ENCODE measurements at places on chromosomes 13 and 19.

- no peak for DNase-seq
These were observed 160.8 kb upstream of the SERP2 start for GRCh38 chr13:44212633-44213396.

DNA sequence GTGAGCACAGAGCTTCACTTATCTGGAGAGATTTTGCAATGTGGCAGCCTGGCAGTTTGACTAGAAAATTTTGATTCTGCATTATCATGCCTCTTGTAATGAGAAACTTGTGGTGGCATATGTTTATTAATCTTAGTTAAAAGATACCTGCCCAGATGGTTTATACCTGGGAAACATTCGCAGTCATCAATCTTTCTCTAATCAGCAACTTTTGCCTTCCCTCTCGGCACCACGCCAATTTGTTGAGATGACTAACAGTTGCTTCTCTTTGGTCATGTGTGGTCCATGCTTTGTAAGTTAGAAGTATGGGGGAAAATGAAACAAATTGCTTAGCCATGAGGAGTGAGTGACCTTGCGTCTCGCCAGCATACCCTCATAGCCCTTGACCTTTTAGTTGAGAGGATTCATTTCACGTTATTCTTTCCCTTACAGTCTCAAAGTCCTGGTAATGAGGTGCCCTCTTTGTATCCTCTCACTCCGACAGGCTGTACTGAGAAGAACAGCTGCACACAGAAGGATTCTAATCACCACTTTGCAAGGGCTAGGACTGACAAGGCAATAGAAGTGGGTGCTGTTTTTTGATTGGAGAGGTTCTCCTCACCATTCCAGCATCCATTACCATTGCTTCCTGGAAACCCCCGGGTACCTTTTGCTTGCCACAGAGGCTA lies 201.4 kb downstream of the OXGR1 start:
- no peak for DNase-seq

GRCh38 chr19:10669246-10669645 lies 15.1 kb downstream of the ILF3 start:
- no peak for DNase-seq

DNA sequence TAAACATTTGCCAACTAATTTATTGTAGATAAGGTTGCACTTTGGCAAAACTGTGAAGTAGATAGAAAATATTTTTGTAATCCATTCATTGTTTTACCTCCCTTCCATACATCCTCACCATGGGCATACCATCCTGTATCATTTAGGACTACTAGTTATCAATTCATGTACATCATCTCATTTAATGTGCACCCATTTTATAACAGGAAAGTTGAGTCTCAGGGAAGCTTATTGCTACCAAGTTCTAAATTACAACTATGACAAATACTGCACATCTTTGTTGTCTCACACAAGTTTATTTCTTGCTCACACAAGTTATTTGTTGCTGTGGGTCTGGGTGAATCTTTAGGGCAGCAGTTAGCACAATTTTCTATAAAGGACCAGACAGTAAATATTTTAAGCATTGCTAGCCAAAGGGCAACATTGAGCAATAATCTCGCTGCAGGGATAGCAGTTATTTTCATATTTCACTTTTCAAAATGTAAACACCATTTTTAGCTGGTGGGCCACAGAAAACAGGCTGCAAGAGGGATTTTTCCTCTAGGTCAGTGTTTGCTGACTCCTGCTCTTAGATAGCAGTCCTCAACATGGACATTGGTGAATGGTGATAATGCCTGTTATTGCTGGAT lies 276.5 kb downstream of the GPC6 start:
- DNase-seq, result no peak

GRCh38 chr19:42465827-42466280 lies 23.1 kb upstream of the CXCL17 start:
- no peak for DNase-seq

DNA sequence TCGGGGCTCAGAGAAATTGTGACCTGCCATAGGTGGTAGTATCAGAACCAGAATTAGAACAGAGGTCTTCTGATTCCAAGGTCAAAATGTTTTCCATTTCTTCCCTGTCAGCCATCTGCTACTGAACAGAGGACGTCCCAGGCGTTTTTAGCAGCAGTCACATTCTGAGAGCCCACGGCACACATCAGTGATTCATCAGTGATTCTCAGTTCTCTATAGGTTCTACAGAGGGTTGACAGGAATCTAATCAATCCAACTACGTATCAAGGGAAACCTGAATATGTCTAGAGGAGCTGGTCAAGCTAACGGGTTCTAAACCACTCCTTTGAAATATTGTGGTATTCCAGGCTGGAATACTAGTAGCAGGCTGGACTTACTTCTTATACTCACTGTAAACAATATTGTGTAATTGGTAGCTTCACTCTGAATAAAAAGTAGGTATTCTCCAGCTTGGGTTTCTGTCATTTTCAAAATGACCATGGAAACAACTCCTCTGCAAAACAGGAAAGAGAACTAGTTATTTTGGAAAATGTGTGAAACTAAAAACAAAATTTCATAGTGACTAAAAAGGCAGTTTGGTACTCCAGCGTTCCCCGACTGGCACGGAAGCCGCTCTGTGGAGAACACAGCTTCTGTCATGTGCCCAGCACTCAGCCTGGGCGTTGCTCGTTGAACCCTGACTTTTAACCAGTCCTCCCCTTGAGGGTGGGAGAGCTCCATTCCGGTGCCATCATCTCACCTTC lies 43.2 kb downstream of the FLT3 start:
- no peak for DNase-seq

DNA sequence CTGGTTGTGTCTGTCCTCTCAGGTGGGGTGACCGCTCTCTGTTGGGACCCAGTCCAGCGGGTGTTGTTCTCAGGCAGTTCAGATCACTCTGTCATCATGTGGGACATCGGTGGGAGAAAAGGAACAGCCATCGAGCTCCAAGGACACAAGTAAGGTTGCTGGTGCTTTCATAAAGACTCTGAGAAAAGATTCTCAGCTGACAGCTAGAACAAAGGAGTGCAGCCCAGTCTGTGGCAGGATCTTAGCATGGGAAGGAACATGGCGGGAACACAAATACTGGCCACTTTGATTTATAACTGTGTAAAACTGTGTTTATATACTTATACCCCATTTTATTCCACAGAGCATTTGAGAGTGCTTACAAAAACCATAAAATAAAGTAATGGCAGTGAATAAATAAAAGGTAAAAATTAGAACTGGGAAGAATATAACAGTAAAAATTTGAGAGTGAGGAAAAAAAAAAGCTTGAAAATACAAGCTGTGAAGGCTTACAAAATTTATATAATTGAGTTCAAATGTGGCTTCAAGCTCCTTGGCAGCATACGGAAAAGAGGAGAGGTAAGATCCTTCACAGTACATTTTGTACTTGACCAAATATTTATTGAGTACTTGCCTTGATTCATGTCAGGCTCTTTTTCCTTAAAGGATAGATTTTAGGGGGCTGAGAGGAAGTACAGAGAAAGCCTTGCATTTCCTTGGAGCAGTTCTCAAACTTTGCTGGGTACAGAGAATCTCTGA lies 64.8 kb downstream of the DHRS12 start:
- DNase-seq, result no peak

GRCh38 chr19:18606281-18607225 lies at the start of gene CRLF1:
Gene CRLF1 (minus strand): TSS chr19:18606799. CDS start chr19:18606656, 143 bp downstream.
- no peak for DNase-seq

- peak; percentile 52 for DNase-seq
These were observed 1.1 kb downstream of the MAB21L1 start for GRCh38 chr13:35475212-35475959.

- DNase-seq, result no peak
These were observed 16.6 kb upstream of the LRP3 start for GRCh38 chr19:33177417-33177979.

DNA sequence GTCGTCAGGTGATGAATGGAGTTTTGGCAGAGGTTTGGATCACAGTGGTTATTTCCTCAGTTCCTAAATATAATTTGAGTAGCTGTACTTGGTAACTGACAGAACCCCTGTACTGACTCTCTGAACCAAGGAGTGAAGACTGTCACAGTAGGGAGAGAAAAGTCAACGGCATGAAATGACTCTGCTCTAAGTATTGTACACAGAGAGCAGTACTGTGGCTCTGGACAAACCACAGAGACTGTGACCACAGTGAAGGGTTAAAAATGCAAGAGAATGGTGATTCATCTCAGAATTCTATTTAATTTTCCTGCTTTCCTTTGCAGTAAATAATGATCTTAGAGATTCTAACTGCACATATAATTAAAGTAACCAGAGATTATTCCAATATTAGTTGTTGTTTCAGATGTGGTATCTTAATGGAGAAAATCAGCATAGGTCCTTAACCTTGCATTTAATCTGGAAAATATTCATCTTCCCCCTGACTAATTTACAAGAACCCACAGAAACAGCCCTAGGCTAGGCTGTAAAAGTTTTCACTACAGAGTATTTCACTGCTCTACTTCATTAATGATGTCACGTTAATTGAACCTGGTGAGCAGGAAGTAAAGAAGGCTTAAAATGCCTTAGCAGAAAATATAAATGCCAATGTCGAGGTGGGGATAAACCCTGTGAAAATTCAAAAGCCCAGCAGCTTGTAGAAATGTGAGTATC lies 221.9 kb downstream of the LIG4 start:
- DNase-seq, result no peak

GRCh38 chr13:45928843-45929242 lies 77.3 kb upstream of the SIAH3 start:
- no peak for DNase-seq

- no peak for DNase-seq
These were observed 201.9 kb downstream of the KCTD12 start for GRCh38 chr13:76684336-76684735.

DNA sequence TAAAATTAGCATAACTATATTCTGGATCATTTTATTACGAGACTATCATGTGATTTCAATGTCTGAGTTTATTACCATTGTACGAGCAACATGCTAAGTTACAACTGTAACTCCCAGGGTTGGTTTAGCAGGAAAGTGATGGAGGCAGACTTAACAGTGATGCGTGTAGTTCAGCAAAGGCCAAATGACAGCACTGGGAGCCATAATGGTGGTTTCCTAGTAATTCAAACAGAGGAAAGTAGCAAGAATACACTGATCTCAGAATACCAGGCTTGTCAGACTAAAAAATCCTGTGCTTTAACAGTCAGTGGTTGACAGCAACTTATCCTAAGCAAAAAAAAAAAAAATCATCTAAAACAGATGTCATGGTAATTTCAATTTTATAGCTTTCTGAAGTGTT lies 229.6 kb downstream of the KLF12 start:
- DNase-seq, result no peak

DNA sequence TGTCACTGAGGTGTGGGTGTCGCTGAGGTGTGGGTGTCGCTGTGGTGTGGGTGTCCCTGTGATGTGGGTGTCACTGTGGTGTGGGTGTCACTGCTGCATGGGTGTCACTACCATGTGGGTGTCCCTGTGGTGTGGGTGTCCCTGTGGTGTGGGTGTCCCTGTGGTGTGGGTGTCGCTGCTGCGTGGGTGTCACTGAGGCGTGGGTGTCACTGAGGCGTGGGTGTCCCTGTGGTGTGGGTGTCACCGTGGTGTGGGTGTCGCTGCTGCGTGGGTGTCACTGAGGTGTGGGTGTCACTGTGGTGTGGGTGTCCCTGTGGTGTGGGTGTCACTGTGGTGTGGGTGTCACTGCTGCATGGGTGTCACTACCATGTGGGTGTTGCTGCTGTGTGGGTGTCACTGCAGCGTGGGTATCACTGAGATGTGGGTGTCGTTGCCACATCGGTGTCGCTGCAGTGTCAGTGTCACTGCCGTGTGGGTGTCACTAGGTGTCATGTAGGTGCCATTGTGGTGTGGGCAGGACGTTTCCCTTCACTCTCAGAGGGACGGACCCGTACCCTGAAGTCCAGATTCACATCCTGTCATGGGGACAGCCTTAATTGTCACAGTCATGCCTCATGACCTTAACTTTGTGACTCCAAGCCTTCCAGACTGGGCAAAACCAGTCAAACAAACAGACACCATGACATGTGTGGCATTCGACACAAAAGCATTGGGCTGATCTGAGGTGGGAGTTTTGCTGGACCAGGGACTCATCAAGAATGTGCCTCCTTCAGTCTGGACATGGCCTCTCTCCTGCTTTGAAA lies 12.7 kb upstream of the GAS6 start:
- DNase-seq, result no peak

- no peak for DNase-seq
These were observed 51.7 kb downstream of the RXFP2 start for GRCh38 chr13:31790992-31791391.

- DNase-seq, result peak; percentile 93
These were observed 459 bp downstream of the MIDN start for GRCh38 chr19:1248786-1249297.

GRCh38 chr19:51022526-51022925 lies 3.0 kb upstream of the KLK10 start:
- no peak for DNase-seq

- no peak for DNase-seq
These were observed 2.9 kb downstream of the CYP2S1 start for GRCh38 chr19:41195675-41196497.

GRCh38 chr13:113404723-113405471 lies 41.0 kb upstream of the GRTP1 start:
- DNase-seq, result no peak

DNA sequence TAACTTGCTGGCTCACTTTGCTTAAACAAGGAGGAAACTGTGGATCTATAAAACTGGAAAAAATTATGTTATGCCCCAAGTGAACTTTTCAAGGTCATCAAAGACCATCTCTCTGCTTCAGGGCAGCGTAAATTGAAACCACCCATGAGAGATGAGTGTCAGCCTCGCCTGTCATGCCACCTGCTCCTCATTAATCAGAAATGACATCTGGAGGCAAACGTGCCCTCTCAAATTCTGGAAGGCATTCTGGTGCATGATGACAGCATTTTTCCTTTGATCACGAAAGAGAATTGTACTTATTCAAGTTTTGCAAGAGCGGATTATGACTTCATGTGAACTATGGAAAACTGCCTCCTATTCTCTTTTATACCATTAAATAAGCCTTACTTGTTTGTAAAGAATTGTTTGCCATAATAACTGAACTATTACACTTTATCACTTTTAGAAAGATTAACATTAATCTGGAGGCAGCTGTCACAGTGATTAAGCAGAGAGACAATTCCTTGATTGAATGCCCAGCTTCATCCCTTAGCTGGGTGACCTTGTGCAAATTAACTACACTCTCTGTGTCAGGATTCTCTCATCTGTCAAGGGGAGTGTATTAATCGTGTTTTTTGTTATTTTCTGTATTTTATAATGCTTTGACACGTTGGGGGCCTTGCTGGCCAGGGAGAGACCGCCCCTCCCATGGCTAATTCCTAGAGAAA lies 17.0 kb upstream of the SACS start:
- no peak for DNase-seq

Data from activated CD8-positive, alpha-beta memory T cell treated with anti-CD3 and anti-CD28 coated beads, Interleukin-2, amount 50 U/mL, for 48 hours (primary cell).